Gastroesophageal sphincter (tissue), 4 donors: ENCODE measurements at places on chromosomes 4 and X.

GRCh38 chr4:119264743-119265142 is 52.2 kb downstream of the USP53 start:
- no peaks in the 10 kb centered on the region for H3K27me3 ChIP-seq
- no peak overlapping the region for H3K4me3 ChIP-seq
- ATAC-seq: no peak
- H3K27ac ChIP-seq: no peak overlapping the region
- H3K4me1 ChIP-seq: no peaks in the 10 kb centered on the region

GRCh38 chr4:128279624-128280225 is 7.9 kb downstream of the PGRMC2 start:
- no peaks in the 10 kb centered on the region for H3K36me3 ChIP-seq
- no peak overlapping the region for H3K27ac ChIP-seq
- no peak overlapping the region for H3K4me3 ChIP-seq
- no peaks in the 10 kb centered on the region for H3K4me1 ChIP-seq
- H3K27me3 ChIP-seq: no peaks in the 10 kb centered on the region

GRCh38 chr4:152246659-152247058 is 289.2 kb downstream of the FBXW7 start:
- H3K27me3 ChIP-seq: peaks cover 8% of the 10 kb centered on the region
- H3K4me1 ChIP-seq: no peaks in the 10 kb centered on the region
- no peak overlapping the region for H3K27ac ChIP-seq
- ATAC-seq: no peak
- no peaks in the 10 kb centered on the region for H3K36me3 ChIP-seq
- H3K4me3 ChIP-seq: no peak overlapping the region

DNA sequence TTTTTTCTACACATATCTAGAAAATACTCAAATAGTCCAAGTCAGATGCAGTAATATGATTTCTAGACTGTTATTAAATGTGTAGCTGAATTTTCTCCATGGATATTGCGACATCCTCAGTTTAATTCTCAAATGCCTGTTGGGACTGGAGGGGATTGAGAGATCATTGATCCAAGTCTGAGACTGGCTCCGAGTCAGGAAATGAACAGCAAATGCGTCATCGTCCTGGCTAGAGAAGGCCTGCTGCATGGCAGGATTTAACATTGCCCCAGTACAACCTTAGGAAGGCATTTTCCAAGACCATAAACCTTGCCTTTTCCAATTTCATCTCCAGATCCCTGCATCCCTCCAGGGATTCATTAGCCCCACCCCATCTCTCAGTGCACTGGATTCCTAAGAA is 56.6 kb upstream of the SLC6A14 start:
- H3K4me1 ChIP-seq: no peaks in the 10 kb centered on the region
- no peak overlapping the region for H3K4me3 ChIP-seq

DNA sequence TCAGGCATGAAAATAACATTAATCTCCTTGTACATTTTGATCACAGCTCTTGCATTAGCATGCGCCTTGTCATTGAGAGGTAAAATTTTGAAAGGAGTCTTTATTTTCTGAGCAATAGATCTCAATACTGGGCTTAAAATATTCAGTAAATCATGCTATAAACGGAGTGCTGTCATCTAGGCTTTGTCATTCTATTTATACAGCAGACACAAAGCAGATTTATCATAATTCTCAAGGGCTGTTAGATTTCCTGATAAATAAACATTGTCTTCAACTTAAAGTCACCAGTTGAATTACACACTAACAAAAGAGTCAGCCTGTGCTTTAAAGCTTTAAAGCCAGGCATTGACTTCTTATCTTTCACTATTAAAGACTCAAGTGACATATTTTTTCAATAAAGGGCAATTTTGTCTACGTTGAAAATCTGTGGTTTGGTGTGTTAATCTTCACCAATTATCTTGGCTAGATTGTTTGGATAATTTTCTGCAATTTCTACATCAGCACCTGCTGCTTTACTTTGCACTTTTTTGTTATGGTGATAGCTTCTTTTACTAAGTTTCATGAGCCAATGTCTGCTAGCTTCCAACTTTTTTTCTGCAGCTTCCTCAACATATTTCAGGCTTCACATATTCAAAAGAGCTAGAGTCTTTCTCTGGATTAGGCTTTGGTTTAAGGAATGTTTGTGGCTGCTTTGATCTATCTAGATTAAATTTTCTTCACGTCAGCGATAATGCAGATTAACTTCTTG is 27.9 kb upstream of the UGT2B4 start:
- H3K27ac ChIP-seq: no peak overlapping the region
- no peaks in the 10 kb centered on the region for H3K4me1 ChIP-seq
- no peaks in the 10 kb centered on the region for H3K36me3 ChIP-seq
- H3K4me3 ChIP-seq: no peak overlapping the region

DNA sequence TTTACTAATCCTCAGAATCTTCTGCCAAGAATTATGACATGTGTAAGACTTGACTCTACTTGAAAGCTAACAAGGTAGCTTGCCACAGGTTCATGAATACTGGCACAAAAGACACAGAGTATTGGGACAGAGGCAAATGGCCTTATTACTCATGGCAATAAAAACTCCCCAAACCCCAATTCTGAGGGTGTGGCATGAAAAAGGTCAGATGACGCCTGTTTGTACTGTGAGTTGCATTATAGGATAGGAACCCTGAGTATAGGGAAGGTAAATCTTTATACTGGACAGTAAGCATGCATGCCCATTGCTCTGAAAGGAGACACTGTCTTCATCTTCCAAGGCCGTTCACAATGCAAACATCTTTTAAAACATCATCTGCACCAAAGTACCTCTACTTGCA is 600.0 kb downstream of the IL1RAPL1 start:
- no peak overlapping the region for H3K4me3 ChIP-seq
- H3K4me1 ChIP-seq: no peaks in the 10 kb centered on the region
- ATAC-seq: no peak
- H3K27me3 ChIP-seq: no peaks in the 10 kb centered on the region
- H3K27ac ChIP-seq: no peak overlapping the region
- no peaks in the 10 kb centered on the region for H3K36me3 ChIP-seq

GRCh38 chrX:108412783-108413182 is 25.4 kb downstream of the COL4A6 start:
- no peaks in the 10 kb centered on the region for H3K36me3 ChIP-seq
- H3K27ac ChIP-seq: no peak overlapping the region
- no peaks in the 10 kb centered on the region for H3K4me1 ChIP-seq
- ATAC-seq: no peak
- H3K27me3 ChIP-seq: no peaks in the 10 kb centered on the region

DNA sequence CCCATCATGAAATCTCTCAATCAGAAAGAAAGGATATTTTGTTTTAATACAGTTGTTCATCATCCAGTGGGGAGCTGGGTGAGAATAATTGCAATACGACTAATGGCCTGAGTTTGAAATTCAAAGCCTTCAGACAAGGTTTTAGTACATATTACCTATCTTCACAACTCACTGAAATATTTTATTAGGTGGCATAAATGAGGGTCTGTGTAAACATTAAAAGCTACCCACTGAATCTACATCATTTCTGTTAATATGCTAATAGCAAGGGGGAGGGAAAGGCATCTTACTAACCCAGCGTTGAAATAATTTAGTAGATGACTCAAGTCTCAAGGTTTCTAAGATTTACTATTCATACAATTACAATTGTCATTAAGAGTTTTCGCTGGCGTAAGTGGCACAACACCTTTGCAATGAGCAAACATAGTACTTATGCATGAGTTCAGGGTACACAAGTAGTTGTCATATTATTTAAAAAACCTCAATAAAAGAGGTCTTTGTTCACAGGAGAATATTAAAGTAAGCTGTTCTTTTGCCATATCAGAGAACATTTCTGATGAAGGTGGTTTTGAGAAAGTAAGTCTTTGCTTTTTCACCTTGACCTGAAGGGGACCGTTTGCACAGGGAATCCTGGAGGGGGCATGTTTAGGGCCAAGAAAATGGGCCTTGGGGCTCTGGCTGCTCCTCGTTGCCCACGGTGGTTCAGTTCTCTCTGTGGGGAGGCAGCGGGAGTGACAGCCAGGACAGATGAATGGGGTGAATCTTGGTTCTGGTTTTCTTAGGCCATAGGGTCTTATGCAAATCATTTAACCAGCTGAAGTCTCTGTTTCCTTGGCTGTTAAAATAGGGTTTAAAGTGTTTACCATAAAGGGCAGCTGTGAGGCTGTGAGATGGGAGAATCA is 4.5 kb upstream of the RHOH start:
- no peaks in the 10 kb centered on the region for H3K4me1 ChIP-seq
- H3K36me3 ChIP-seq: no peaks in the 10 kb centered on the region
- no peak overlapping the region for H3K27ac ChIP-seq

DNA sequence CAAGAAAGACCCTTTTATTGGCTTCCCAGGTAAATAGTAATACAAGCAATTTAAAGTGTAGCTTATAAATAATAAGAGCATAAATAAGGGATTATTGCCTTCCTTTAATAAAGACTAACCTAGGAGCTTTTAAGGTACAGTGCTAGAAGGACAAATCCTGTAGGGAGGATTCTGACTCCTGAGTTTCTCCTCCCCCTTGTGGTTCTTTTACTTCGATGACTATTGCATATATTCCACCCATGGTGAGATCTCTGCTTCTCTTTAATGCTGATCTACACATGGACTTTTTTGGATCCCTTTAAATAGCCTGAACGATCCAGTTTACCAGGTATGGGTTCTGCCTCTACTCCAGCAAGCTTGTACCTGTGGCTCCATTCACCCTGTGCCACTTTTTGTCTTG is 2.5 kb downstream of the GALNT7 start:
- no peak overlapping the region for H3K4me3 ChIP-seq
- H3K36me3 ChIP-seq: no peaks in the 10 kb centered on the region
- no peaks in the 10 kb centered on the region for H3K27me3 ChIP-seq
- ATAC-seq: no peak
- H3K27ac ChIP-seq: no peak overlapping the region

DNA sequence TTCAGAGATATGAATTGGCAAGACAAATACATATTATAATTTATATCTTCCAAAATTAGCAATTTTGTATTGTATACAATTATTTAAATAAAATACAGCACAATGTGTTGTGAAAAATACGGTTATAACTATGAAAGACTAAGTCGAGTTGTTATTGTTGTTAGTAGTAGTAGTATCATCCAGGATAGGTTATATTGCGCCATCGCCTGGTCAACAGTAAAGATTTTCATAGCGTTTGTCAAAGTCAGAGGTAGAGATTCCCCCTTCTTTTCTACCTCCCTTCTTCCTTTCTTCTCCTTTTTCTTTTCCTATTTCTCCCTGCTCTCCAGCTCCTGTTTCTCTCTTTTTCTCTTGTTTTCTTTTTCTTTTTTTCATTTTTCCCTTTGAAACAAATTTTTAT is 499.1 kb upstream of the EPHA5 start:
- H3K27ac ChIP-seq: no peak overlapping the region
- no peaks in the 10 kb centered on the region for H3K4me1 ChIP-seq
- H3K36me3 ChIP-seq: no peaks in the 10 kb centered on the region
- ATAC-seq: no peak

- no peak for ATAC-seq
These were observed 80.2 kb upstream of the FHL1 start for GRCh38 chrX:136067097-136067496.

DNA sequence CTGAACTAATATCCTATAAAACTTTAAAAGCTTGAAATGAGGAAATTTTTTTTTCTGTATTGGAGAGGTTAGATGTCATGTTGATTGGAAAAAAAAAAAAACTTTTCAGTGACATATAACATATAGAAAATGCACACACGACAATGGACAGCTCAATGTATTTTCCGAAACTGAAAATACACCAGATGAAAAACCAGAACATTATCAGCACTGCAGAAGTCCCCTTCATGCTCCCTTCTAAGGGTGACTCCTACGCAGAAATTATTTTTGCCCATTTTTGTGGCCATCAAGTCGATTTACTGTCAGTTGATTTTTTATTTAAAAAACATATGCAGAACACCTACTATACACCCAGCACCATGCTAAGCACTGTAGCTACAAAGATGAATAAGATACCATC is 148.3 kb downstream of the APBB2 start:
- H3K27ac ChIP-seq: no peak overlapping the region
- no peak overlapping the region for H3K4me3 ChIP-seq
- peaks cover 42% of the 10 kb centered on the region for H3K4me1 ChIP-seq
- ATAC-seq: no peak

DNA sequence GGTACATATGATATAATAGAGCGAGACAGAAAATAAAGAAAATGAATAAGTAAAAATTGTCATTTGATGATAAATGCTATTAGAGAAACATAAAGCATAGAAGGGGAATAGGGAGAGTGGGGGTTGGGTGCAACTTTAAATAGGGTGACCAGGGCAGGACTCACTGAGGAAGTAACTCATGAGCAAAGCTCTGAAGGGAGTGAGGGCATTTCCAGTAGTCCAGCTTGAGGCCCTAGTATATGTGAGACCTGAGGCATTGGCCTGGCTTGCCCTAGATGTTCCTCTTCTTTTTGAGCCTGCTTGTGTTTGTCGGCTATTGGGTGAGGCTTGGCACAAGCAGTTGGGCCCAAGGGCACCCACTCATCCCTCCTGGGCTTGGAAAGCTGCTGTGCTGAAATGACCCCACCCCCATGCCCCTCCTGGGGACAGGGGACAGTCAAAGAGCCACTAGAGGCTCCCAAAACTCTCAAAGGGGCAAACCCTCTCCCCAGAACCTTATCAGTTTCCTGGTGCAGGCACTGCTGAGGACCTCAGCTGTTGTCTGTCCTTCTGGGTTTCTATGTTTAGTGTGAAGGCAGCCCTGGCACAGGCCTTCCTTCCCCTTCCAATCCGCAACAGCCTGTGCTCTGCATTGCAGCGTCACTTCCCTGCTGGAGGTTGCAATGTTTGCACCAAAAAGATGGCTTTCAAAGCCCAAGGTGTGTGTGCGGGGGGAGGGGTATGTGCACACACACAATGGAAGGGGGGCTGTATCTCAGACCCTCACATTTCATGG is 40.1 kb downstream of the APLN start:
- ATAC-seq: no peak
- H3K27me3 ChIP-seq: no peaks in the 10 kb centered on the region
- no peak overlapping the region for H3K27ac ChIP-seq
- no peaks in the 10 kb centered on the region for H3K36me3 ChIP-seq
- H3K4me3 ChIP-seq: no peak overlapping the region

DNA sequence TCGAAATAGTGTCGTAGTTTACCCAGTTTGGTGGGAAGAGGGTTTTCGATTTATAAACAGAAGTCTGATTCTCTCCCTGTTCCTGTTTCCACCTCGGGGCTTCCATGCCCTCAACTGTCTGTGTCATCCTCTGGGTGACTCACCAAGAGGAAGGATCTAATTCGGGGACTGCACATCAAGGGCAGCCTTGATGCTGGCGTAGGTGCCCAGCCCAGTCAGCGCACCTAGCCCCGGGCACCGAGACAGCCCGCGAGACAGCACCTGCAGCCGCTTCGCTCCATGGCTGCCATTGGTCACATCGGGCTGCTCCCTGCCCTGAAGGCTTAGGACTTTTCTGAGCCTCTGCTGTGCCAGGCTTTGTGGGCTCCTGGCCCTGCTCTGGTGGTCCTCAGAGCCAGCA is 7.7 kb downstream of the ABCD1 start:
- no peak overlapping the region for H3K4me3 ChIP-seq
- H3K27me3 ChIP-seq: no peaks in the 10 kb centered on the region
- H3K36me3 ChIP-seq: peaks cover 47% of the 10 kb centered on the region
- no peak for ATAC-seq

DNA sequence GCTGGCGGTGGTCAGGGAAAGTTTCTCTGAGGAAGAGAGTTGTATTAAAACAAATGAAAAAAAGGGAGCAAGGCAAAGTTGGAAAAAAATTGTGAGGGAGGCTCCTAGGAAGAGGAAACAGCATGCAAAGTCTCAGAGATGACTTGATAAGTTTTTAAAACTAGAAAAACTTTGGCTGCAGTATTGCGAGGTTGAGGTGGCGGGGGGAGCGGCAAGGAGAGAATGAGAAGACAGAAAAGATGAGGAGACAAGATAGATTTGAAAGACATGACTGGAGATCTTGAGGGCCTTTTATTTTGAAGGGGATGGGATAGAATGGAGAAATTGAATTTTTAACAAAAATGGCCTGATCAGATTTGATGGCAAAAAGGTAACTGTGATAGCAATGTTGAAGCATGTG is 4.8 kb upstream of the UBE2D3 start:
- no peaks in the 10 kb centered on the region for H3K27me3 ChIP-seq
- no peak for ATAC-seq
- no peak overlapping the region for H3K4me3 ChIP-seq
- no peak overlapping the region for H3K27ac ChIP-seq
